AG04450 (cell line): ENCODE measurements at places on chromosomes 5 and 9.

- no peak for DNase-seq
Observed at GRCh38 chr9:105206496-105206820, 38.0 kb upstream of the SLC44A1 start.

DNA sequence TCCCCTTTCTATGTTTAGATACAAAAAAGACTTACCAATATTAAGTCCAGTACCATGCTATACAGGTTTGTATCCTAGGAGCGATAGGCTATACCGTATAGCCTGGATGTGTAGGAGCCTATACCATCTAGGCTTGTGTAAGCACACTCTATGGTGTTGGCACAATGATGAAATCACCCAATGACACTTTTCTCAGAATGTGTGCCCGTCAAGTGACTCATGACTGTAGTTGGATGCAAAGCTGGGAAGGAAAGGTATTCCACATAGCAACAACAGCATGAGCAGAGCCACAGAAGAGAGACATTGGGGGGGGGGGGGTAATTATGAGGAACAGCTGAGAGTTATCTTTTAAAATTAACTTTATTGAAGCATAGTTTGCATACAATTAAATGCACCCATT, 63.2 kb downstream of the TTLL11 start:
- no peak for DNase-seq

- DNase-seq, result no peak
Observed at GRCh38 chr9:37935096-37935495, 31.2 kb upstream of the SLC25A51 start.

DNA sequence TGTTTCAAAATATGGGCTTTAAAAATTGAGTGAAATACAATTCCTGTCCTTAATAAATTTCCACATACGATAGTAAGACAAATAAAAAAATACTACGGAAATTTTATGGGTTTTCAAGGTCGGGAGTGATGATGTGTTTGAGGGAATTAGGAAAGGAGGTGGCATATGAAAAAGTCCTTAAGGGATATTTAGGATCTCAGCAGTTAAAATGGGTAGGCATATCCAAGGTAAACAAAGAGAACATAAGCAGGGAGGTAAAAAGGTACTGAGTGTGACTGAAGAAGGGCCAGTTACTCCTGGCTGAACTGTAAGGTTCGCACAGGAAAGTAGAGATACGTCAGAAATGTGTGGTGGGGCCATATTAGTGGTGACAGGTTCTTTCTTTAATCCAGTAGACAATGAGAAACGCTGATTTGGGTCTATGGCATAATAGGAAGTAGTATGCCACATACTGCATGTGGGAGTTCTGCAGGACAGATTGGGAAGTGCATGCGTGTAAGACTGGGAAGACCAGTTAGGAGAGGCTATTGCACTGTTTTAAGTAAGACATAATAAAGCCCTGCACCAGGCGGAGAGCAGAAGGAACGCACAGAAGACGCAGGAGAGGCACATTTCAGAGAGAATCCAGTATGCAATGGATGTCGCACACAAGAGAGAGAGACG, 937 bp upstream of the HMGCR start:
- peak; percentile 50 for DNase-seq

DNA sequence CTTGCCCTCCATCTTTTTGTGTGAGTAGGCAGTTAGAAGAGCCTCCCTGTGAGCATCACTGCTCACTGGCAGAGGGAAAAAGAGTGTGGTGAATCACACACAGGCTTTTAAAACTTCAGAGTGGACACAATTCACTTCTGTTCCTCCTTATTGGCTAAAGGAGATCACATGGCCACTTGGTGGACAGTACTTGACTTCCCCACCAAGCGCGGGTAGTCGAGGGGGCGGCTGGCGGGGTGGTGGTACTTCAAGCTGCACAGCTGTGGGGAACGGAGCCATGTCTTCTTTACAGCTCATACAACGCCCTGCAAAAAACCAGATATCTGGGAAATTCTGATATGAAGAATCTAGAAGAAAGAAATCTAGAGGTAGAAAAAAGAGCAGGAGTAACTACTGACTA, 95.4 kb downstream of the PAM start:
- no peak for DNase-seq

DNA sequence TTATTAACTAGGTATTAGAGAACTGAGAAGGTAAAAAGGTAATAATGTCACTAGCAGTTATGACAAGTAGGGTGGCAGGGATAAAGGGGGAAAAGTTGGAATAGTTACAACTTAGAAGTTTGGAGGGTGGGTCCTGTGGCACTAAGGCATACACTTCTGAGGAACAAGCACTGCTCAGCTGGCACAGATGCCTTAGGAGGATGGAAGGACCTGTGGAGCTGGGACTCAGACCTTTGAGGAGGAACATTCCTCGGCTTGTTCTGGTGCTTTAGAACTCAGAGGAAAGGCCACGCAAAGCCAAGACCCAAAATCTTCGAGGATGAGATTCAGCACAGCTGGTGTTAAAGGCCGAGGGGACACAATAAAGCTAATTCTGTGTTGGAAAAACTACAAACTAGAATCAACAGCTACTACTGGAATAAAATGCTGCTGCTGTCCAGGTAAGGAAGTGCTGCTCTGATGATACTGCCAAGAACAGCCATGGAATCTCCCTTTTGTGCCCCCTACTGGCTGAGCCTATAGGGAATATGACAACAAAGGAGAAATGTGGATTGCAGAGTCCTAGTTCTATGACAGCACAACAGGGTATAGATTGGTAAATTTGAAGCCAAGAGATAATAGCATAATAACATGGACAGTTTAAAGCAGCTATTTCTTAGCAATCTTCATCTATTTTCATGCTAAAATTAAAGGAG, 126.7 kb downstream of the SLC25A46 start:
- no peak for DNase-seq

DNA sequence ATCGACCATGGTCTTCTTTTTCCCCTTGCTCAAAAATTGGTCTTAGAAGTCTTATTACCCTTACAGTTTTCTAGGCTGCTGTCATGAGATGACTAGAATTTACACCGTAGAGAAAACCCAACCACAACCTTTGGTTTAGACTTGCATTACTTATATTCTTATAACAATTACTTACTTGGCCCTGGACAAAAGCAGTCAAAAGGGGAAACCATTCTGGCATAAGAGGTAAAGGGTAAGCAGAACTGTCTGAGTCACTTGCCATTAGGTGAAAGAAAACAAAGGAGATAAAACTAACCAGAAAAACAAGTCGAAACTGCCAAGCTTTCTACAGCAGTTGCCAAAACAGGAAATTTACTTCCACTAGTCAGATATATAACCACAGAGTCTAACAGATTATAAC, 17.9 kb downstream of the TMEM245 start:
- DNase-seq, result no peak

- DNase-seq, result no peak
Observed at GRCh38 chr5:150301170-150301505, 1.6 kb downstream of the ARSI start.

DNA sequence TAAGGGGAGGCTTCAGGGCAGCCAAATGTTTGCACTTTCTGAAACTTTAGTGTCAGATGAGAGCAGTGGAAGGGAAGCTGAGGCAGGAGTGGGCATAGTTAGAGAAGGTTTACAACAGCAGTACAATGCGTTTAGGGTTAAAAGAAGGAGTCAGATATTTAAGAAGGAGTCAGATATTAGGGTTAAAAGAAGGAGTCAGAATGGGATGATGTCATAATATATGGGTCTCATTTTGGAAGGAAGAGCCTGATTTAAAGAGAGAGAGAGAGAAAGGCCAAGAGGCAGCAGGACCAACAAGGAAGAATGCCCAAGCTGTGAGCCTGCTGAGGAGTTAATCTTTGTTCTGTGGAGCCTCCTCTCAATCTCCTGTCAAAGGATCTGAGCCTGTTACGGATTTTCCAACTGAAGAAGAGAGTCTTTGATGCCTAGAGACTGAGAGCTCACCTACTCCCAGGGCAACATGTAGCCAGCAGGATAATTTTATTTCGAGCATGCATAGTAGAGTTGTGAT, 9.5 kb downstream of the ISL1 start:
- no peak for DNase-seq

- DNase-seq, result no peak
Observed at GRCh38 chr9:5095795-5096194, 89.6 kb downstream of the INSL6 start.

DNA sequence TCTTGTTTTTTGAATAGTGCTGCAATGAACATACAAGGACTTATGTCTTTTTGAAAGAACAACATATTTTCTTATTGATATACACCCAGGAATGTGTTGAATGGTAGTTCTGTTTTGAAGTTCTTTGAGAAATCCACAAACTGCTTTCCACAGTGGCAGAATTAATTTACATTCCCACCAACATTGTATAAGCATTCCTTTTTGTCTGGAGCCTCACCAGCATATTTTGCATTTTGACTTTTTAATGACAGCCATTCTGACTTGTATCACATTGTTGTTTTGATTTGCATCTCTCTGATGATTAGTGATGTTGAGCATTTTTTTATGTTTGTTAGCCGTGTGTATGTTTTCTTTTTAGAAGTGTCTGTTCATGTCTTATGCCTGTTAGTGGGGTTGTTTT, 524.9 kb downstream of the SEMA5A start:
- no peak for DNase-seq

DNA sequence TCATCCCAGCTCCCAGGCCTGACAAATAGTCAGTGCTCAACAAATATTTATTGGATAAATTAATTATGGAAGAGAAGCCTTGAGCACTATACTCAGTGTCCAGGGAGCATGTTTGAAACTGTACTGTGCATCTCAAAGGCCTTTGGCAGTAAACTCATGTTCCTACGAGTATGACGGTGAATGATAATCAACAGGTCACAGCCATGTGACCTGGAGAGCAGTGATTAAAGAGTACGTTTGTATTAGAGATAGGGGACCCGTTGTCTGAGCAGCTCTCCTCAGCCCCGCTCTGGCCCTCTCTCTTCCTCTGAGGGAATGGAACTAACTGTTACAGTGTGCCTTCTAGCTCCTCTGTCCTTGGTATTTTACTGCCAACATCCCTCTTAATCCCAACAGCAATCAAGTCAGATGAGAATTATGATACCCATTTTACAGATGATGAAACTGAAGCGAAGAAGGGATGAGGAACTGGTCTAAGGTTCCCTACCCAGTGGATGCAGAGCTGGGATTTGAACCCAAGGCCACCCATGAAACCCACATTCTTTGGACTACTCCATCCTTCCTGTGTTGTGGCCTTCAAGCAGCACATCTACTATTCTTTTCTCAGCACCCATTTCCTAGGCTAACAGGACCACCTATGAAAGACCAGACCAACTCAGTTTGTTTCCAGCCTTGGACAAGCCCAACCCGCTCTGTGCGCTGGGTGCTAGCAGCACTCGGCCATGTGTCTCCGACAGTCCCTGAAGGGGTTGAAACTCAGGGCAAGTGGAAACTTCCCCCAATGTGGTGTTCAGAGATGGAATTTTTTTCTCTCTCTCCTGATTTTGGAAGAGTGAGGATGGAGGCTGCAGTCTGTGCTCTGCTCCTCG, 34.9 kb downstream of the SPRY4 start:
- no peak for DNase-seq

DNA sequence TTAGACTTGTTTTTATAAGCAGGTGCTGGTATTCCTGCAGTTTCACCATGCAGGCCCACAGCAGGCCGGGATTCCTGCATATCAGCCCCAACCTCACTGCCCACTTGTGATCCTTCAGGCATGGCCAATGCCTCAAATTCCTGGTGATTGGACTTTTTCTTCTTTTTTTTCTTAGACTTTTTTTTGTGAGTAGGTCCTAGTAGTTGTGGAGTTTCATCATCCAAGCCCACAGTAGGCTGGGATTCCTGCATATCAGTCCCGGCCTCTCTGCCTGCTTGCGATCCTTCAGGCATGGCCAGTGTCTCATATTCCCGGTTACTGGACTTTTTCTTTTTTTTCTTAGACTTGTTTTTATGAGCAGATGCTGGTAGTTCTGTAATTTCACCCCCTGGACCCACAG, 4.8 kb downstream of the TTF1 start:
- no peak for DNase-seq

GRCh38 chr5:152813526-152813925, 408.4 kb upstream of the NMUR2 start:
- no peak for DNase-seq

- no peak for DNase-seq
Observed at GRCh38 chr5:155094455-155094854, 80.9 kb downstream of the KIF4B start.

GRCh38 chr9:130770679-130771442, 64.2 kb upstream of the ABL1 start:
- DNase-seq, result peak; percentile 44

- no peak for DNase-seq
Observed at GRCh38 chr9:124003636-124004349, 7.8 kb upstream of the LHX2 start.

- DNase-seq, result no peak
Observed at GRCh38 chr9:88460587-88461332, 72.5 kb downstream of the SPIN1 start.

DNA sequence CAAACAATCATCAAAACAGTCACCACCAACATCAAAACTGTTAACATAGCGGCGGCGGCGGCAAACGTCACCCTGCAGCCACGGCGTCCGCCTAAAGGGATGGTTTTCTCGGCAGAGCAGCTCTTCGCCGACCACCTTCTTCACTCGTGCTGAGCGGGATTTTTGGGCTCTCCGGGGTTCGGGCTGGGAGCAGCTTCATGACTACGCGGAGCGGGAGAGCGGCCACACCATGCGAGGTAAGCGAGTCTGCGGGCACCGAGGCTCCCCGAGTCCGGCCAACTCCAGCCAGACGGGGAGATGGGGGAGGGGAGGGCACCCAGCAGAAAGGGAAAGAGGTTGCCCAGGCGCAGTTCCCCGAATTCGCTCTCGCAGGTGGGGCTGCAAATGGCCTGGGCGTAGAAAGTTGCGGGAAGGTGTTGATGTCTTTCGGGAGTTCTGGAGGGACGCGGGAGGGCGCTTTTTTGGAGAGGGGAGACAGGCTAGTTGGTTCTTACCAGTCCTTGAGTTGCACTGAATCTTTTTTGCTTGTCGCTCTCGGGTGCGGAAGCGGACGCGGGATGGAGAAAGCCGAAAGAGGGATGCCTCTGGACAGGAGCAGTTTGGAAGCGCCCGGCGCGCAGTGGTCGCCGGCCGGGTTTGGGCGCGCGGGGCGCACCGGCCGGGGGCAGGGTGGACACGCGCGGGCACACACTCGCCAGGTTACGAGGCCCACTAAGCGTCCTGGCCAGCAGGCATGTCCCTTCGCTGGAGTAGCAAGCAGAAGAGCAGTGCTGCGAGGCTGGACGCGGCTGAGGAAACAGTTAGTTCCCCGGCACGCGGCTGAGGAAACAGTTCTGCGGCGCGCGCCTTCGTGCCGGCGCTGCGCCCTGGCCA, 849 bp downstream of the RORB start:
- DNase-seq, result no peak

GRCh38 chr5:146068206-146068605, 37.2 kb downstream of the PLAC8L1 start:
- no peak for DNase-seq

DNA sequence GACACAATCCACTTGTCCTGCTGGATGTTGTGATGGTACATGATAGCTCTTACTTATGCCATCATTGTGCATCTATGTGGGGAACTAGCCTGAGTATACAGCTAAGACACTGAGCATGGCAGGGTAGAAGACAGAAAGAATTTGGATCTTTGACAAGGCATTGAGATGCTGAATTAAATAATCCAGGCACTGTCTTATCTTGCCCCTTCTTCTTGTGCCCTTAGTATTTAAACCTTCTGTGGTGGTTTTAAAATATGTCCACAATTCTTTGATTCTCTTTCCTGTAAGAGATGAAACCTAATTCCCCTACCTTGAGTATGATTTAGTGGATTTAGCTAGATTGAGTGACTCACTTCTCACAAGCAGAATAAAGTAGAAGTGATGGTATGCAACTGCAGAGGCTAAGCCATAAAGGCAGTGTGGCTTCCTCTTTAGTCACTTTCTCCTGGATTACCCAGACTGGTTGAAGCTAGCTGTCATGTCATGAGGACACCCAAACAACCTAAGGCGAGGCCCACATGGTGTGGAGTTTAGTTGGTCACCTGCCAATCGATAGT, 174.0 kb upstream of the NREP start:
- no peak for DNase-seq
